ENCODE measurements at places on chromosomes 1 and 21. TPM values are rescaled to one million over a fixed set of nuclear protein-coding genes. Genes with fewer than 3 reads are reported as not detected.

- DNase-seq, result peak; percentile 76
These were observed 1.1 kb upstream of the GTF2B start for GRCh38 chr1:88892357-88892877.

The IQGAP3 gene
- total RNA-seq, result 0.52 TPM

DNA sequence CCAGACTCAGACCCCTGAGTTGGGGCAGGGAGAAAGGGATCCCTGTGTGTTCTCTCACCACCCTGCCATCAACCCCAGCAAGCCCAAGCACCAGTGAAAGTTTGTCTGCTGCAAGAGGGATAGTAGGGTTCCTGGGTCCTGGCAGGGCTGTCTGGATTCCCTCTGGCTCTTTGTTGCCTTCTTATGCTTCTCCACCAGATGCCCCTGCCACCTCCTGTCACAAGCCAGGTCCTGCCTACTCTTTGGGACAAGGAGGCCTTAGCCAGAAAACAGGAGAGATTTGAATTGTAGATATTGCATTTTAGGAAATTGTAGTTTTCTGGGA, 21.7 kb downstream of the UBE2T start:
- no peak for DNase-seq

The SLC16A4 gene
- 3.6 TPM for total RNA-seq

DNA sequence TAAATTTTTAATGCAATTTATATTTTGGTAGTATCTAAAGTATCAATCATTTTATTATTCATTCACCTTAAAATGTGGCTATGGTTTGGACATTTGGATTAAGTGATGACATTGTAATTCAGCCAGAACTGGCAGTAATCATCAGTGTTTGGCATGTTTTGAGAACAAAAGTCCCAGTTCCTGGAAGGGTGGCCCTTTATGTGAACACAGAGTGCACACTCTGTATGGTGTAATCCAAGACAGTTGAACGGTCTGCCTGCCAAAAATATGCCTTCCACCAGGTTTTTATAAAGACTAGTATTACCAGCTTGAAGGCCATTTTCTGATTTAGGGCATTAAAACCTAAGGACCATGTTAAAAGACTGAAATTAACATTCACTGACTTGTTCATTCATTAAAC, 448.7 kb downstream of the LTN1 start:
- no peak for DNase-seq

The RHBG gene
- total RNA-seq, result not detected

GRCh38 chr1:70358921-70359564, 4.5 kb upstream of the ANKRD13C start:
- DNase-seq, result no peak

- no peak for DNase-seq
These were observed 122.3 kb downstream of the MACF1 start for GRCh38 chr1:39326836-39327235.

GRCh38 chr1:203368624-203369451, 17.9 kb upstream of the FMOD start:
- no peak for DNase-seq

DNA sequence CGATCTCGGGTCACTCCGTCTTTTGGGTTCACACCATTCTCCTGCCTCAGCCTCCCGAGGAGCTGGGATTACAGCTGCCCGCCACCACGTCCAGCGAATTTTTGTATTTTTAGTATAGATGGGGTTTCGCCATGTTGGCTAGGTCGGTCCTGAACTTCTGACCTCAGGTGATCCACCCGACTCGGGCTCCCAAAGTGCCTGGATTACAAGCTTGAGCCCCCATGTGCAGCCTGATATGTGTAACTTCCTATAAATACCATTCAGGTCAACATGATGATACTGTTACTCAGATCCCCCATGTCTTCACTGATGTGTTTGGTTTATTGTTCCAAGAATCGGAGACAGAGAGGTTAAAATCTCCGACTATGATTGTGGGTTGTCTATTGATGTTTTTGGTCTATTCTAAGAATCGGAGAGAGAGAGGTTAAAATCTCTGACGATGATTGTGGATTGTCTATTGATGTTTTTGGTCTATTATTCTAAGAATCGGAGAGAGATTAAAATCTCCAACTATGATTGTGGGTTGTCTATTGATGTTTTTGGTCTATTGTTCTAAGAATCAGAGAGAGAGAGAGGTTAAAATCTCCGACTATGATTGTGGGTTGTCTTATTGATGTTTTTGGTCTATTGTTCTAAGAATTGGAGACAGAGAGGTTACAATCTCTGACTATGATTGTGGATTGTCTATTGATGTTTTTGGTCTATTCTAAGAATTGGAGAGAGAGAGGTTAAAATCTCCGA, 17.0 kb downstream of the C1orf159 start:
- no peak for DNase-seq

DNA sequence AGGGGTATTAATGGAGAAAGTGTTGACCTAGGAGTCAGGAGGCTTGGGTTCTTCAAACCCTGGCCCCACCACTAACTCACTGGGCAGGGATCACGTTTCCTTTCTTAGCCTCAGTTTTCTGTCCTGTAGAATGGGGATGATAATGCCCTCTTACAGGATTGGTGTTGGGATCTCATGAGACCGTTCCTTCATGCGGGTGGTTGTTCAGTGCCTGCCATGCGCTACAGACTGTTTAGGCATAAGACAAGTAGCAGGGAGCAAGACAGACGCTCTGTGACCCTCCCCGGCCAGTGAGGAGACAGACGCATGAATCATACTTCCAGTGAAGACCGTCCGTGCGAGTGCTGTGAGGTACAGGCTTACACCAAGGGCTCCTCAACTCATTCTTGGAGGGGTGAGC, 81.7 kb downstream of the MAN1C1 start:
- no peak for DNase-seq

The PERM1 gene
- total RNA-seq, result not detected

The CITED4 gene
- 180 TPM for total RNA-seq

The CTSE gene
- 4.9 TPM for total RNA-seq

- DNase-seq, result no peak
These were observed 2.1 kb upstream of the RAP1GAP start for GRCh38 chr1:21670956-21671902.

DNA sequence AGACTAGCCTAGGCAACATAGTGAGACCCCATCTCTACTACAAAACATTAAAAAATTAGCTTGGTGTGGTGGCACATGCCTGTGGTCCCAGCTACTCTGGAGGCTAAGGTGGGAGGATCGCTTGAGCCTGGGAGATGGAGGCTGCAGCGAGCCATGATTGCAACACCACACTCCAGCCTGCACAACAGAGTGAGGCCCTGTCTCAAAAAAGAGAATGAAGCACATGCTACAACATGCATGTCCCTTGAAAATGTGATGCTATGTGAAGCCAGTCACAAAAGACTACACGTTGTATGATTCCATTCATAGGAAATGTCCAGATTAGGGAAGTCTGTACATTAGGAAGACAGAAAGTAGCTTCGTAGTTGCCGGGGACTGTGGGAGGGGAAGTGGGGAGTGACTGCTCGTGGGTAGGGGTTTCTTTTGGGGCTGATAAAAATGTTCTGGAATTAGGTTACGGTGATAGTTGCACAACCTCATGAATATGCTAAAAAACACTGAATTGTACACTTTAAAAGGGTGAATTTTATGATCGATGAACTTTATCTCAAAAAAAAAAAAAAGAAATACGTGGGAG, 202.1 kb downstream of the KAZN start:
- DNase-seq, result no peak

DNA sequence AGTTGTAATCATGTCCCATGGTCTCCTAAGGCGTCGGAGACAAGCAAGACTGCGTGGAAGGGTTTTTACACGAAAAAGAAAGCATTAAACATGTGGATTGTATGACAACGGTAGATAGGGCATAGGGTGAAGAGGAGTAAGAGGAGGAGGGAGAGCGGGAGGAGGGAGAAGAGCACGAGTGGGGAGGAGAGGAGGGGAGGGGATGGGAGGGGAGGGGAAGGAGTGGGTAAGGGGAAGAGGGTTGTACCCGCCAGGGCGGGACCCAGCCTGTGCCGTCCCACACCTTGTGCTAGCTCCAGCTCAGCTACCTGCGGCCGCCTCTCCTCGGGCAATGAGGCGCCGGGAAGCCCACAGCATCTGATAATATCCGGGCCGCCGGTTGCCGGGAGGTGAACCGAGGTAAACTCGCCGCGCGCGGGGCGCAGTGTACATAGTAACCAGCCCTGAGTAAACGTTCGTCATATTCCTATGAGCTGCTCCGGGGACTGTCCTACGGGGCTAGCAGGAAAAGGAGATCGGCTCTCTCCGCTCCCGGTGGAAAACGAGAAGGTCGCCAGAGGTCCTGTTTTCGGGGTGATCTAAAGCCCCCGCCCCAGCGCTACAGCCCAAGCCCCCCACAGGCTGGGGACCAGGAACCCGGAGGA, 449 bp upstream of the RCAN3 start:
- DNase-seq, result peak; percentile 86
